ENCODE measurements at places on chromosomes 1 and 21.

DNA sequence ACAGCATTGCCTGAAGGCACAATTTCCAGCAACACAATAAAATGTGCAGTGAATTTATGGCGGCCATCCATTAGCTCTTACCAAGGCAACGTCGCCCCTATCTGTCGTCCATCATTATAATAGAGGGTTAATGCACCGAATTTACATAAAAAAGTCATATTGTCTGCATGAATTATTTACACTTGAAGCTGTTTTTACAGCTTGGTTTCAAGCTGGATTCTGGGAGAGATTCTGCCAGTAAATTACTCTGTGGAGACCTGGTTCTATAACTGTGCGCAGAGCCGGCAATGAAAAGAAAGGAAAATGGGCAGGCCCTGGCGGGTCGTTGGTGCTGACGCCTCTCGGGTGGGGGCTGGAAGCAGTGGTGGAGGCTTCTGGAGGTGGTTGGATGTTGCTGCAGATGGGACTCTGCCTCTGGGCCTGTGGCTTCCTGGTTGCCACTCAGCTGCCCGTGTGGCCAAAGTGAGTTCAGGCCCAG is 48.9 kb upstream of the POU3F1 start:
- H3K27me3 ChIP-seq, result peaks cover 57% of the 10 kb centered on the region
- no peaks in the 10 kb centered on the region for H3K36me3 ChIP-seq
- DNase-seq, result no peak
- no peak overlapping the region for H3K27ac ChIP-seq
- H3K4me1 ChIP-seq, result peaks cover 12% of the 10 kb centered on the region
- H3K4me3 ChIP-seq, result no peak overlapping the region

DNA sequence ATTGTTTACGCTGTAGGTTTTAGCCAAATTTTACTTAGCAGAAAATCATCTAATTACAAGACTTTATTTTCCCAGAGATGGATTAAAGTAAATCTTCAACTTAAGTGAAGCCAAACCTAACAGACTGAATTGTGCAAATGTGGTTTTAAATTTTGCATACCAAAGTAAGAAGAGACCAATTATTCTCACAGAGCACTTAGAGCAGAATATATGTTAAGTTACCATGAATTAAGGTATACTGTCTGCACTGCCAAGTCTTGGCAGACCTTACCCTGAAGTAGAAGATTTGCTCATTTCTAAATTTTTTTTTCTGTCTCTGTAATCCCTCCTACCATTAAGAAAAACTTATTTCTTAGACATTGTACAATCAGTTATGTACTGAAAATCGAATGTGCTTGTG is 24.1 kb downstream of the MRPS6 start:
- no peak overlapping the region for H3K27ac ChIP-seq
- DNase-seq, result no peak
- H3K4me1 ChIP-seq, result peaks cover 38% of the 10 kb centered on the region
- no peak overlapping the region for H3K4me3 ChIP-seq
- no peaks in the 10 kb centered on the region for H3K27me3 ChIP-seq
- peaks cover 23% of the 10 kb centered on the region for H3K36me3 ChIP-seq

- no peak overlapping the region for H3K4me3 ChIP-seq
- H3K4me1 ChIP-seq, result peaks cover 31% of the 10 kb centered on the region
- no peaks in the 10 kb centered on the region for H3K36me3 ChIP-seq
- H3K27me3 ChIP-seq, result peaks cover 6% of the 10 kb centered on the region
- H3K27ac ChIP-seq, result no peak overlapping the region
These were observed 390.9 kb upstream of the ADGRL2 start for GRCh38 chr1:81409780-81410274.

DNA sequence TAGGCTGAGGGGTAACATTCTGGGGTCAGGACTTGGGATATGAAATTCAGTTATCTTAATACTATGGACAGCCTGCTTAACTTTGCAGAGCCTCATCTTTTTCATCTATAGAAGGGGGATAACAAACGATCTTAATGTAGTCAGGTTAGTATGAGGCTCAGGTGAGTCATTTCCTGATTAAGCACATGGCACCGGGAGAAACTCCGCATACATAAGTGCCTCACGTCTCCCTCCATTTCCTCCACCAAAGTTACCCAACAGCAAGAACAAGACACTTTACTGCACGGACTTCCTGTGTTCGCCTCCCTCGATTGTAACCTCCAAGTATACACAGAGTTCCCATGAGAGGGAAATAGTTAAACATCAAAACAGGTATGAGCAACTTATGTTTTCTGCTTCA is 112.7 kb upstream of the COA6 start:
- DNase-seq, result no peak
- H3K4me1 ChIP-seq, result no peaks in the 10 kb centered on the region
- H3K4me3 ChIP-seq, result no peak overlapping the region

DNA sequence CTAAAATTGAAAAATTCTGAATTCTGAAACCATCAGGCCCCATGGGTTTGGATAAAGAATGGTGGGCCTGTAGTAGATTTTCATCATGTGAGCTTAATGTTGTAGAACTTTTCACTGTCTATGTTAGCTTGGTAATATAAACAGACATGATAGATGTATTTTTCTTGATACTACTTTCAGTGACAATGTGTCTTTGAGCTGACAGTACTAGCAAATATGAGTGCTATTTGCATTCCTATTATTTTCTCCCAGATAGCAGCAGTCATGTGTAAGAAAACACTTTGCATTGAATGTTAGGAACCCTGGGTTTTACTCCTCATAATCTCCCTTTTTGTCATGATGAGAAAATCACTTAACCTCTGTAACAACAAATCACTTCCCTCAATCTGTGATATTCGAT is 18.1 kb downstream of the KMO start:
- no peak for DNase-seq
- no peaks in the 10 kb centered on the region for H3K4me1 ChIP-seq
- H3K36me3 ChIP-seq, result no peaks in the 10 kb centered on the region
- H3K27ac ChIP-seq, result no peak overlapping the region
- H3K27me3 ChIP-seq, result peaks cover 3% of the 10 kb centered on the region
